GF-D8 (cell line): ENCODE measurements at places on chromosomes 1 and 21.

DNA sequence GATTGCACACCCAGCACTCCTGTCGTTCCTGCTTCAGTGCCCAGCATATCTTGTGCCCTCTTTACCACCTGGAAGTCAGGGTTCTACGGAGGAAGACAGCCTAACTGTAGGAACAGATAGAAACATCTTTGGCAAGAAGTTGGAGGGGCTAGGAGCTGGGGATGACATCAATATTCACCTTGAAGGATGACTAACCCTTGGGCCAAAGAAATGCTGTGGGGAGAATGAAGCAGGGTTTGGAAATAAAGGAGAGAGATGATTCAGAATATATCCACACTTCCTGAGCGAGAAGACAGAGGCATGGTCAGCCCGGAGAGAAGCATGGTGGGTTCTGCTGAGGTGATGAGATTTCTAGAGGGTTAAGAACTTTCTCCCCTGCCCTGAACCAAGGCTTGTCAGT is 4.6 kb upstream of the NKAIN1 start:
- DNase-seq: no peak

GRCh38 chr1:53755874-53756273 is 16.9 kb upstream of the GLIS1 start:
- DNase-seq: no peak

DNA sequence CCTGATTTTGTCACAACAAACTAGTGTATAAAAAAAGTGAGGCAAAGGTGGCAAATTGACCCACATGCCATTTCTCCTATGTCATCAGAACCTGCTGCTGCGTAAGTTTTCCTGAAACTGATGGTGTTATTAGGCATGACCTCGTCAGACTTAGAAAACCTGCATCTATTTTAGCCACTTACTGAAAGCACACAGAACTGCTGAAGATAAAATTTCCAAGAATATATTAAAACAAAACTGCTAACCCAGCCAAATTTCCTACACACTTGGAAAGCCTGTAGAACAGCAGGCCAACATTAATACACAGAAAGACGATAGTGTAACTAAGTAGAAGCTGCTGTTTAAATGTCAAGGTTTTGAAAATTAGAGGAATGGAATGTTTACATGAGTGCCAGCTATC is 674.5 kb upstream of the CXADR start:
- no peak for DNase-seq

GRCh38 chr1:245079021-245079609 is 75.7 kb upstream of the KIF26B start:
- DNase-seq: no peak

DNA sequence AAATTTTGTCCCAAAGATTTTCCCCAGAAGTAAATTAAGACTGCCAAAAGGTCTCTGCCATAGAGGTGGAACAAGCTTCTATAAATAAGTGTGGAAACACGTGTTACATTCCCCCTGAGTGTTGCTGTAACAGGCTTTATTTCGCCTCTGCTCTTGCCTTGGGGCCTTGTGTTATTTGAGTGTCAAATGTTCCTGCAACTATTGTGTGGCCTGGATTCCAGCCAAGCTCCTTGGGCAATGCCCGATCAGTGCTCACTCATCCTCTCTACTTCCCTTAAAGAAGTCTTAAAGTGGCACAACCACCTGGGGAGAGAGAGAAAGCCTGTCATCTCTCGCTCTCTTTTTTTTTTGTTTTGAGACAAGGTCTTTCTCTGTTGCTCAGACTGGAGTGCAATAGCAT is 156.7 kb downstream of the NR5A2 start:
- DNase-seq: peak; percentile 77

GRCh38 chr21:45439901-45440461 is 35.0 kb downstream of the COL18A1 start:
- DNase-seq: no peak

- no peak for DNase-seq
These were observed 127.4 kb upstream of the DPYD start for GRCh38 chr1:98048244-98048643.

DNA sequence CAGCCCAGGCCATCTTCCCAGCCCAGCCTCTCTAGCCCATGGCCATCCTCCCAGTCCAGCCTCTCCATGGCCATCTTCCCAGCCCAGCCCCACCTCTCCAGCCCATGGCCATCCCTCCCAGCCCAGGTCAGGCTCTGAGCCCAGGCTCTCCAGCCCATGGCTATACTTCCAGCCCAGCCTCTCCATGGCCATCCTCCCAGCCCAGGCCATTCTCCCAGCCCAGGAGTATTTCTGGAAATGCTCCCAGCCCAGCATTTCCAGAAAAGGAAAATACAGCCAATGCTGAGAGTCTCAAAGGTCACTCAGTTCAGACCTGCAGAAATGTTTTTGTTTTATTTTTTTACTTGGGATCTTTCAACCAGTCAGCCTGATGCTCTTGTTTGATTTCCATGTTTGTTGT is 70.0 kb upstream of the ZNF281 start:
- no peak for DNase-seq
